ENCODE measurements at places on chromosomes 12 and 14.
A peak's percentile ranks its signal among the peaks of the same experiment; 100 is the strongest.

DNA sequence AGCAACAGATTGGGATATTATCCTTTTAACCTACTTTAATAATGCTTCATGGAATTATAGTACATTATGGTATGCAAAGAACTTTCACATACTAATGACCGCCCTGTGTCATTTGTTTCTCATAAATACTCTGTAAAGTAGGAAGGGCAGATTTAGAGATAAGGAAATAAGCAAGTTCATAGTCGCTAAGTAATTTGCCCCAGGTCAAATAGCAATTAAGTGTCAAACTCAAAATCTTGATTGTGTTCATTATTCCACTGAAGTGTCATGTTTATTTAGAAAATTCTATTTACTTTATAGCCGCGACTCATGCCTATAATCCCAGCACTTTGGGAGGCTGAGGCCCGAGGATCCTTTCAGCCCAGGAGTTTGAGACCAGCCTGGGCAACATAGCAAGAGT is 98.7 kb upstream of the ATF1 start:
- DNase-seq, result no peak

DNA sequence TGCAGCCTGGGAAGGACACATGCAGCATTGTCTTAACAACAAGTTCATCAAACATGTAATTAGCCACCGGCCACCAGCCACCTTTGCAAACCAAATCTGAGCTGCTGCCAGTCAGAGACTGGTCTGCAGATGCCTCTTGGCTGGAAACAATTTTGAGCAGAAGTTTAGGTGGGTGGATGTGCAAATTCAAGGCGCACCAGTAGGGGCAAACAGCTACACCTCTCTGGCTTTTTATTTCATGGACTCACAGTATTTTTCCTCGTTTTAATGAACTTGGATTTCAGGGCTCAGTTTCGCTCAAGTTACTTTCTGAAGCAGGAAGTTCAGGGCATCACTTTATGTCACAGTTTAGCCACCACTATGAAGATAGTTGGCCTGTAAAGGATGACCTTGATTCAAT is 94.3 kb downstream of the OTX2 start:
- DNase-seq, result no peak

DNA sequence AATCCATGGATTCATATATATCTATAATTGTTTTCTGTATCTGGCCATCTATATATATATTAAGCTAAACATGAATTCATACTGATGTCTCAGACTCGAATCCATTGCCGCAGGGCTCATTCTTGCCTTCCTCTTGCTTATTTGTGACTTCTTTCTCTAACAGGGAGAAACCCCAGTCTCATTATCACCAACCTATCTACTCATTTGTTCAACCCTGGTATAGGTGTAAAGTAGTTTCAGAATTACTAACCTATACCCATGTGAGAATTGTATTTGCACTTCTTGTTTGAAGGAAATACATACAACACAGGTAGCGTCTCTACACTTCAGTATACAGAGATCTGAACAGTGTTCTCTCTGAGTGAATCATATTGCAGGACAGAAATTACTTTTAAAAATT is 77.7 kb downstream of the PTPN11 start:
- DNase-seq, result no peak

GRCh38 chr14:37202812-37203211 is 5.1 kb downstream of the MIPOL1 start:
- DNase-seq, result no peak

DNA sequence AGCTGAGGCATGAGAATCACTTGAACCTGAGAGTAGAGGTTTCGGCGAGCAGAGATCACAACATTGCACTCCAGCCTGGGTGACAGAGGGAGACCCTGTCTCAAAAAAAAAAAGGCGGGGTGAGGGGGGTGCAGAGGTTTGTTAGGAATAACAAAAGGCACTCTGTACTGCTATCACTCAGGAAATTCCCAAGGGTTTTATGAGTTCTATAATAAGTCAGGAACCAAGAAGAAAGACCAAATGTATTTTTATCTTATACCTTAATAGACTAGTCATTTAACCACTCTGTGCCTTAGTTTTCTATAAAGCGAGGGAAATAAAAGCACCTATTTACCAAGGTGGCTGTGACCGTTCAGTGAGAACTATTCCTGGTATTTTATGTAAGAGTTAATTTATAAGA is 319.2 kb downstream of the GPHN start:
- no peak for DNase-seq

DNA sequence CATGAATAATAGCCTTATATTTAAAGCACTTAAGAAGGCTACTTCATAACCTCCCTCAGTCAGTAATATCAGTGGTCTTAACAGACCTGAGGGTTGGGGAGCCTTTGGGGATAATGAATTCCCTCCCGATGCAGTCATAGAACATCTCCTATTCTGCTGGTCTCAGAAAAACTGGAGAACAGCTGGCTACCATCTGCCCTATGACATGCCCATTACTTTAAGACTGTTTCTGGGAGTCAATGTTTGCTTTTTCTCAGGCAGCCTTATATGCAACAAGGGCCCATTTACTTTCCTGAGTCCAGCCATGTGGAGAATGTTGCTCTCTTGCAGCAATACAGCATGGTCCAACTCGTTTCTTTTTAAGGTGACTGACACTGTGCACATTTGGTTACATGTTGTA is 161.7 kb upstream of the PARP11 start:
- no peak for DNase-seq

- DNase-seq, result peak; percentile 1
Measured at GRCh38 chr12:107760207-107760808, 629 bp downstream of the PRDM4 start.

DNA sequence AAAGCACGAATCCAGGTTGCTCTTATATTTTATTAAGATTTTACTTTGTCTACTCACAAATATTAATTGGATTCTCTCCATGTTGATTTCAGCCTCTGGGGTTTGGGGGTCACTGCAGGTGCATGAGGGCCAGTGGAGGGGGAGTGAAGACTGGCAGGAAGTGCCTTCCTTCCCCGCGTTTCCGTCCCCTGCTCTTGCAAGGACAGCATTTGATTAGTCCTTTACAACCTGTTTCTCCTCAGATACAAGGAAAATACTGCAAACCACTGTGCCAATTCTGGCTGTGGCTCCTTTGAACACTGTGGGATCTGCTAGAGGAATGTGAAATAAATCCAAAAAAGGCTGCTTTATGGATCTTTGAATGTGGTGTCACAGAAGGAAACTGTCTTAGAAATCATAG is 291.8 kb downstream of the ETNK1 start:
- no peak for DNase-seq

DNA sequence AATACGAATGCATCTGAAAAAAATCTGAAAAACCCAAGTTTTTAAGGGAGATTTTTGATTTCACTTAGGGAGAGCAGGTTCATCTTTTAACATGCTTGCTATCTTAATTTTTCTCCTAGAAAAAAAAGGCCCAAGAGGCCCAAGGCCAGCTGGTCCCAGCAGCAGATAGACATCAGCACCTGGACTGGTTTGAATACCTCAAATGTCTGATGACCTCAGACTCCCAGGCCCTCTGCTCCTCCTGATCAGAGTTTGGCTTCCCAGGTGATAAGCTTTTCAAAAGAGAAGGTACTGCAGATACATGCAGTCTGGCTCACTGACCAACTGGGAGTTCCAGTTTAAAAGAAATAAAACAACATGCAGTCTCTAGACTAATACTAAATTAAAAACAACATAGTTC is 82.6 kb downstream of the C2CD5 start:
- DNase-seq, result no peak

DNA sequence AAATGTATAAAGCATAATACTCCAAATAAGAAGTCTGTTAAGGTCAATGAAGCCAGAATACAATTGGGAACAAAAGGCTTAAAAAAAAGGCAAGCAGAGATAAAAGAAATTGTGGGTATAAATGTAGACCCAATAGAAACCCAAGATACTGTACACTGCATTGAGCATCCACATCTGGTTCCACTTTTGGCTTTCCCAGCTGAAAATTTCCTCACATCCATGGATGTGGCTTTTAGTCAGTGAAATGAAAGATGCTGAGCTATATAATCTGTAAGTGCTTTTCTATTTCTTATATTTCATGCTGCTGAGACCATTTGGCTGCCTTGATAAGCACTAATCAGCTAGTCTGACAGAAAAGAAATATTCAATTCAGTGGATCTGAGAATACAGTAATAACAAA is 83.5 kb downstream of the PTPRR start:
- no peak for DNase-seq

Data from NCI-H1092 (cell line).